CD14-positive monocyte (primary cell): ENCODE measurements at places on chromosomes 13 and 19. TPM values are rescaled to one million over a fixed set of nuclear protein-coding genes. Genes with fewer than 3 reads are reported as not detected.
A peak's percentile ranks its signal among the peaks of the same experiment; 100 is the strongest.

GRCh38 chr13:27201661-27202060 lies 30.1 kb upstream of the USP12 start:
- DNase-seq, result no peak

DNA sequence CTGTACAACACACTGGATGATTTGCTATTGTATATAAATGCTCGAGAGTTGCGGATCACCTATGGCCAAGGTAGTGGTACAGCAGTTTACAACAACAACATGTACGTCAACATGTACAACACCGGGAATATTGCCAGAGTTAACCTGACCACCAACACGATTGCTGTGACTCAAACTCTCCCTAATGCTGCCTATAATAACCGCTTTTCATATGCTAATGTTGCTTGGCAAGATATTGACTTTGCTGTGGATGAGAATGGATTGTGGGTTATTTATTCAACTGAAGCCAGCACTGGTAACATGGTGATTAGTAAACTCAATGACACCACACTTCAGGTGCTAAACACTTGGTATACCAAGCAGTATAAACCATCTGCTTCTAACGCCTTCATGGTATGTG lies 21.5 kb downstream of the OLFM4 start:
- no peak for DNase-seq

GRCh38 chr19:21569494-21569865 lies 64.1 kb downstream of the ZNF429 start:
- peak; percentile 65 for DNase-seq

DNA sequence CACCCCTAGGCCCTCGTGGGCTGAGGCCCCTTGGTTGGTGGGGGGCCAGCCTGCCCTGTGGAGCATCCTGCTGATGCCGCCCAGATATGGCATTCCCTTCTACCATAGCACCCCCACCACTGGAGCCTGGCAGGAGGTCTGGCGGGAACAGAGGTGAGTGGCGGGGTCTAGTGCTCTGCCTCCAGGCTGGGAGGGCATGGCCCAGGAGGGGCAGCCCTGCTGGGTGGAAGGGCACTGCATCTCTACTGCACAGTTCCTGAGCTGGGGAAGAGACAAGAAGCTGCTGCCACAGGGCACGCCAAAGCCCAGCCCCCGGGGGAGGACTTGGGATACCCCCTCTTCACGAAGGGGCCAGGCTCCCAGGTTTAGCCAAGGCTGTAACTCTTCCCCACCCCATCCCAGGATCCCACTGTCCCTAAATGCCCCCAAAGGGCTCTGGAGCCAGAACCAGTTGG lies 2.4 kb upstream of the KMT2B start:
- peak; percentile 3 for DNase-seq

- DNase-seq, result no peak
Measured at GRCh38 chr19:15404097-15404779, 14.6 kb downstream of the AKAP8L start.

- no peak for DNase-seq
Measured at GRCh38 chr19:55261671-55262126, 2.9 kb upstream of the PPP6R1 start.

DNA sequence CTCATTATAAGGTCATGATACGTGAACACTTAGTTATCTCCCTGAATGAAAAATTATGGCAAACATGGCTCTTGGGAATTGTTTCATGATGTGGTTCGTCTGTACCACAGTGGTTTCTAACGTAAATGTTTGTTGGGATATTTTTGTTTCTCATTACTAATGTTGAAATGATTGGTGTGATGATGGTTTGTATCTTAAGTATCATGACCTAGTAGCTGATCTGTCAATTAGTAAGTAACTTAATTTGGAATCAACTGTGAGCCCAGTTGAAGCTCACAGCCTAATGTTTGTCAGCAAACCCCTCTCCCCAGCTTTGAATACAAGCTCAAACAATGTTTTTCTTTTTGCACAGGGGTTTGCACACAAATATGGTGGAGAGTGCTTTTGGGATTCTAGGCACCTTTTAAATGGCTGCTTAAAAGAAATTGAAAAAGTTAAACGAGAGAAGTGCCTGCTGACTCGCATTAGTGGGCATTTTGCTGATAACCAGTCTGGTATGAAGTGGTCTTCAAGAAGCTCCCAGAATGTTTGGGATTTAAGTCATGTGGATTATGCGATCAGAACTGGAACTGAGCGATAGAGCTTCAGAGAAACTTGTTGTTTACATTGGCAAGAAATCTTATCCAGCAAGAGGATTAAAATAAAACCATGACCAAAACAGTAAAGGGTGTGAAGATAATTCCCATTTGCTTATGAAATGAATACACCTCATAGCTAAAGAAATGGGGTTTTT lies 68.2 kb downstream of the LMO7 start:
- no peak for DNase-seq

- DNase-seq, result no peak
Measured at GRCh38 chr13:55572408-55572807, 1568.3 kb upstream of the PRR20A start.

DNA sequence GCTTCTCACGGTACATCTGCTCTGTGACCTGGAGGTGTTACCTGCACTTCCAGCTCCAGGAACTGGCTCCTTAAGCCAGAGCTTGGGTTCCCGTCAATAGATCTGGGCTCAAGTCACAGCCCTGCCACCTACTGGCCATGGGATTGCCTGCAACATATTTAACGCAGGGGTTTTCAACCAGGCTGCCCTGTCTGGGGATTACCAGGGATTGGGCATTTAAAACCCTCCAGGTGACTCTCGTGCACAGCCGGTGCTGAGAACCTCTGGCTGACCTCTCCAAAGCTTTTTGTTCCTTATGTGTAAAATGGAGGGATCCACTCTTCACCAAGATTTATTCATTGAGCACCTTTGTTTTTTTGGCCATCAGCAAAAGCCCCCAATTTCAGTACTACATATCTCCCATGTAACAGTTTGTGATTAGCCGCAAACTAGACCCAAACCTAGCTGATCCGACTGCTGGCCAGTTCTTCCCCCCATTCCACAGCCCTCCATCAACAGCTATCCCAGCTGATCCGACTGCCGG lies 76.6 kb upstream of the STK24 start:
- DNase-seq, result peak; percentile 79

GRCh38 chr19:3075605-3076431 lies 13.5 kb upstream of the TLE5 start:
- DNase-seq, result peak; percentile 52

DNA sequence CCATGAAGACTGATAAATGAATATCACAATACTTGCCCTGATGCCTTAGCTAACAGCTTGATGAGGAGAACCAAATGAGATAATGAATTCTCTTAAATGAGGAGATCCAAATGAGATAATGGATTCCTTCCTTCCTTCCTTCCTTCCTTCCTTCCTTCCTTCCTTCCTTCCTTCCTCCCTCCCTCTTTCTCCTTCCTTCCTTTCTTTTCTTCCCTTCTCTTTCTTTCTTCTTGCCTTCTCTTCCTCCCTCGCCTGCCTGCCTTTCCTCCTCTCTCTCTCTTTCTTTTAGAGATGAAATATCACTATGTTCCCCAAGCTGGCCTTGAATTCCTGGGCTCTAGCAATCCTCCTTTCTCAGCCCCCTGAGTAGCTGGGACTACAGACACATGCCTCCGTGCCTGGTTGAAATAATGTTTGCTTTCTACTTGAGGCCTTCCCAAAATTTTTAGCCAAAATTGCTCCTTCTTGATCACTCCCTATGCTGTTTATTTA lies 4.0 kb upstream of the SLAIN1 start:
- no peak for DNase-seq

DNA sequence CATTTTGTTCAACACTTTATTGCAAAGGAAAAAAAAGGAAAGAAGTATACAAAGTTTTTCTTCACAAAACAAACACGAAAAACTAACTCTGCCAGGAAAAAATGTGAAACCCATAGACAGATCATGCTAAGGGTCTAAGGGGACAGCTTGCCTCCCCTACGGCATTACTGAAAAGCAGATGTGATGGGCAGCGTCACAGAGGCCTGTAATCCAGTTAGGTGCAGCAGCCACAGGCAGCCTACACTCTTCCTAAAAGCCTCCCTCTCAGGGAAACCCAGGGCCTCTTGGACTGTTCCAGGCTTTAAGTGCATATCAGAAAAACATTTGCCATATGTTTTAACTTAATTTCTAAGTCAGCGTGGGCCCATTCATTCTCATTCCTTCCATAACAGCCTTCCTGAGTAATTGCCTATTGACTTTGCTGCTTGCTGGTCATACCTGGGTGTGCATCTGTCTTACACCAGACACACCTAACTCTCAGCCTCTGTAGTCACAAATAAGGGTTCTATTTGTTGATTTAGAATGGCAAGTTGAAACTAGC lies 135.7 kb upstream of the SERP2 start:
- no peak for DNase-seq

GRCh38 chr13:20706661-20707060 lies 3.2 kb downstream of the IL17D start:
- DNase-seq, result no peak

- DNase-seq, result no peak
Measured at GRCh38 chr19:19751846-19752245, 18.9 kb upstream of the ZNF14 start.

GRCh38 chr13:25963674-25964073 lies 88.1 kb downstream of the SHISA2 start:
- no peak for DNase-seq

GRCh38 chr13:70237131-70237530 lies 128.9 kb upstream of the KLHL1 start:
- no peak for DNase-seq

The PLPP2 gene
- not detected for polyA plus RNA-seq

The ADAMTS10 gene
- 2.3 and 2.7 TPM in 2 replicates for polyA plus RNA-seq
